Inflammatory macrophage treated with lipopolysaccharide for 4 hours (primary cell): ENCODE measurements at places on chromosomes 6 and 20.

DNA sequence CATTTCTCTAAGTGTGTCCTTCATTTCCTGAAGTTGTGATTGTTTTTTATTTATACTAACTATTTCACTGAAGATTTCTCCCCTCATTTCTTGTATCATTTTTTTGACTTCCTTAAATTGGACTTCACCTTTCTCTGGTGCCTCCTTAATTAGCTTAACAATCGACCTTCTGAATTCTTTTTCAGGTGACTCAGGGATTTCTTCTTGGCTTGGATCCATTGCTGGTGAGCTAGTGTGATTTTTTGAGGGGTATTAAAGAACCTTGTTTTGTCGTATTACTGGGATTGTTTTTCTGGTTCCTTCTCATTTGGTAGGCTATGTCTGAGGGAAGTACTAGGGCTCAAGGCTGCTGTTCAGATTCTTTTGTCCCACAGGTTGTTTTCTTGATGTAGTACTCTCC lies 92.8 kb downstream of the ESR1 start:
- DNase-seq, result no peak

- DNase-seq, result no peak
Measured at GRCh38 chr6:42117843-42118161, 24.6 kb downstream of the C6orf132 start.

DNA sequence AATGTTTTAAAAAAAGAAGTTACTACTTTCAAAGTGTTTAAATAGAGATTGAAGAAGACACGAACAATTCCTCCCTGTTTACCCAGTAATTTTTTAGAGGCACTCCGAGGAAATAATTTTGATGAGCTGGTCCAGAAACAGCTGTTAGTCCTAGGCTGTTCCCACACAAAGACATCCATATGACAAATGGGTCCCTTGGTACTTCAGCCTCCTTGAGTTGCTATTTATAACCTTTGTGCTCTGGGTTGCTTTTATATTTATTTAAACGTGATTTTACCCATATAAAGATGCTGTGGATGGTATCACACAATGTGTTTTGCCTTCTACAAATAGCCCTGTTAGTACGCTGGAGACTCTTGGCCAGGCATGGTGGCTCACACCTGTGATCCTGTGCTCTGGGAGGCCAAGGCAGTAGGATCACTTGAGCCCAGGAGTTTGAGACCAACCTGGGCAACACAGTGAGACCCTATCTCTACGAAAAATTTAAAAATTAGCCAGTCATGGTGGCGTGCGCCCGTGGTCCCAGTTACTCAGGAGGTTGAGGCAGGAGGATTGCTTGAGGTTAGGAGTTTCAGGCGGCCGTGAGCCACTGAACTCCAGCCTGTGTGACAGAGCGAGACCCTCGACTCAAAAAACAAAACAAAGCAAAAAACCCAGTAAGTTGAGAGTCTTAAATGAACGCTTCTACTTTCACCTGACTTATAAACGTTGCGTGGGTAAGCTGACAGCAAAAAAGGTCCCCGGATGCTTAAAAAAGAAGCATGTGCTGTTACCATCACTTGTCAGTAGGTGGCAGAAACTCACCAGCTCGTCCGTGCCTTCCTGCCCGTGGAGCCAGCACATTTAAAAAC lies 56.9 kb upstream of the ARMH2 start:
- peak; percentile 76 for DNase-seq

DNA sequence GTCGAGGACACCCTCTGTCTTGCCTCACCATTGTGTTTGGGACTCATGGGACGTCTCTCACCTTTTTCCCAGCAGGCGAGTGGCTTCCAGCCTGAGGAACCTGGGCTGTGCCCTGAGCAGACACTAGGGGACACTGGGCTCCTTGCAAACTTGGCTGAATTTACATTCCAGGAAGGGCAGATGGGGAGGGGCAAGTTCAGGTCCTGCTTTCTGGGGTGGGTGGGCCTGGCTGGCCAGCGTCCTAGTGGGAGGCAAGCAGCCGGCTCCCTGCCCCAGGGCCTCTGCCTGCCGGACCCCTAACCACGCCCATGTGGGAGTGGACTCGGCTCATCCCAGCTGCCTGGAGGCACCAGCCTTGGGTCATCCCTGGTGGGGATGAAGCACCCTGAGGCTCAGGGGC lies 48.2 kb upstream of the MLN start:
- no peak for DNase-seq
